Aorta (tissue), 5 donors: ENCODE measurements at places on chromosomes 1 and 21. TPM values are rescaled to one million over a fixed set of nuclear protein-coding genes. Genes with fewer than 3 reads are reported as not detected.

GRCh38 chr1:239914751-239915231 lies 176.9 kb upstream of the FMN2 start:
- DNase-seq: no peak

CGN gene
- 0.23 TPM for total RNA-seq

RAD54L gene
- total RNA-seq: 2.3 TPM

GDAP2 gene
- 32.8 TPM for total RNA-seq

ADAM30 gene
- not detected for total RNA-seq

ZNF648 gene
- not detected for total RNA-seq
